T-helper 17 cell (primary cell): ENCODE measurements at places on chromosomes 12 and 14.

DNA sequence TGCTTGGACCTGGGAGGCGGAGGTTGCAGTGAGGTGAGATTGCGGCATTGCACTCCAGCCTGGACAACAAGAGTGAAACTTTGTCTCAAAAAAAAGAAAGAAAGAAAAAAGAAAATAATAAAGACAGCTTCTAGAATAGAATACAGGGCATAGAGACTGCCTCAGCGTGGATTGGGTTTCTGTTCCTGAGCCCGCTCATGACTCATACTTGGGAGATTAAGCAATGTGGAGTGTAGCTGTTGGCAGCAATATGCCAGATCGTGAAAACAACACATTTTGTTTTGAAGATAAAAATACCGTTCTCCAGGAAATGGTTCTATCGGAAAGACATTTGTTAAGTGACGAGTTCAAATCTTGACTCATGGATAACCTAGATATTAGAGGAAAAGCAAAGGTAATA is 67.2 kb downstream of the GLT1D1 start:
- DNase-seq, result no peak

- DNase-seq, result no peak
Observed at GRCh38 chr12:104226672-104227071, 11.1 kb downstream of the TXNRD1 start.

- DNase-seq, result no peak
Observed at GRCh38 chr12:10169104-10169503, 2.8 kb downstream of the OLR1 start.

GRCh38 chr12:18570543-18570942 is 167.3 kb downstream of the PLCZ1 start:
- DNase-seq, result no peak

DNA sequence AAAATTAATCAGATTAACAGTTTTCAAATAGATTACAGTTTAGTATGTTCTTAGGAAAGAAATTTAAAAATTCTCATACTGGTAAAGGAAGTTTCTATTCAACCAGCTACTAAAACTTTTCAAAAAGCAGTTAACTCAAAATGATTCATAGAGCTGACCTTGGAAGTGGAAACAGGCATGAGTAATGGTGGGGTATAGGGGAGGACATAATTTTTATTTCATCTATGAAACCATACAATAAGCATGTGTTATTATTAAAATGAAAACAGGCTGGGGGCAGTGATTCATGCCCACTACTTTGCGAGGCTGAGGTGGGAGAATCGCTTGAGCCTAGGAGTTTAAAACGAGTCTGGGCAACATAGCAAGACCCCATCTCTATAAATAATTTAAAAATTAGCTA is 73.0 kb downstream of the DNAI7 start:
- no peak for DNase-seq
